ENCODE measurements at places on chromosomes 16 and 17.
A peak's percentile ranks its signal among the peaks of the same experiment; 100 is the strongest.

GRCh38 chr16:3592559-3592958, 15.4 kb upstream of the NLRC3 start:
- no peak for DNase-seq

- DNase-seq = peak; percentile 58
These were observed 128.6 kb downstream of the SHISA6 start for GRCh38 chr17:11369575-11369974.

GRCh38 chr16:61900482-61900881, 135.8 kb downstream of the CDH8 start:
- no peak for DNase-seq

DNA sequence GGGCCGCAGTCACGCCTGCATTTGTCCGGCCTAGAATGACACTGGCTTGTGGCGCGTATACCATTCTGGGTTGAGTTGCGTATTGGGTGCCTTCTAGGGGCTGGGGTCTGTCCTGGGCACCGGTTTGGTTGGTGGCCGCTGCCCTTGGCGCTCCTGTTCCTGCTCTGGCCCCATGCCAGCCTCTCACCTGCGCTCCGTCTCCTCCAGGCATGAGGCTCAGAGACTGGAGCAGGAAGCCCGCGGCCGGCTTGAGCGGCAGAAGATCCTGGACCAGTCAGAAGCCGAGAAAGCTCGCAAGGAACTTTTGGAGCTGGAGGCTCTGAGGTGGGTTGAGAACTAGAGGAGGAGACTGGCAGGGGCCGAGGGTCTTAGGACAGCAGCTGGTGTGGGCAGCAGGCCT, 17.4 kb downstream of the CDIPT start:
- no peak for DNase-seq

GRCh38 chr16:71555230-71555891, 21.5 kb downstream of the TAT start:
- DNase-seq = no peak

- DNase-seq = no peak
These were observed 2.6 kb downstream of the ACADVL start for GRCh38 chr17:7222093-7222971.

- DNase-seq = no peak
These were observed 14.3 kb upstream of the PRKAR1A start for GRCh38 chr17:68497885-68498319.

DNA sequence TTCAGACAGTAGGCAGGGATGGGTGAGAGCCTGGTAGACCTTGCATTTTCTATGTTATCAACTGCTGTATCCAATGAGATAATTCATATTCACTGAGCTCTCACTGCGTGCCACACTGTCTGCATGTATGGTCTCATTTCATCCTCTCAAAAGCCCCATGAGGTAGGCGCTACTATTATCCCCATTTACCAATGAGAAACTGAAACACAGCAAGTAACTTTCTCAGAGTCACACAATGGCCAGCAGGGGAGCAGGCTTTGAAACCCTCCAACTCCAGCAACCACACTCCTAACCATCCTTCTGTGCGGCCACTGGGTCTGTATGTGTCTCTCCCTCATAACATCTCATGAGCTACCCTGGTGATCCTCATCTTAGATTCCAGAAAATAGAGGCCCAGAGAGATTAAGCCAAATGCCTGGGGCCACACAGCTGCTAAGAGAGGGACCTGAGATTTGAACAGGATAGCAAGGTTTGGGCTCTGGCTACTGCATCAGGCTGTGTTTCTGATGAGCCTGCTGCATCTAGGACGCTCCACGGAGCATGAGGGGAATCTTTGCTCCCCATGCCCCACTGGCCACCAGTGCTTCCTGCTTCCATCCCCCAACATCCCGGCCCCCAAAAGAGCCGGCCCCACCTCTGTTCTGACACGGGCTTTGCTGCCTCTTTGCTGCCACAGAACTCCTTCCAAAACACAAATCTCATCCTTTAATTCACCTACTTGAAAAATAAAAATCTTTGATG, 3.2 kb downstream of the CCR7 start:
- no peak for DNase-seq

- peak; percentile 77 for DNase-seq
These were observed 20.8 kb upstream of the ZNF423 start for GRCh38 chr16:49876716-49877129.

DNA sequence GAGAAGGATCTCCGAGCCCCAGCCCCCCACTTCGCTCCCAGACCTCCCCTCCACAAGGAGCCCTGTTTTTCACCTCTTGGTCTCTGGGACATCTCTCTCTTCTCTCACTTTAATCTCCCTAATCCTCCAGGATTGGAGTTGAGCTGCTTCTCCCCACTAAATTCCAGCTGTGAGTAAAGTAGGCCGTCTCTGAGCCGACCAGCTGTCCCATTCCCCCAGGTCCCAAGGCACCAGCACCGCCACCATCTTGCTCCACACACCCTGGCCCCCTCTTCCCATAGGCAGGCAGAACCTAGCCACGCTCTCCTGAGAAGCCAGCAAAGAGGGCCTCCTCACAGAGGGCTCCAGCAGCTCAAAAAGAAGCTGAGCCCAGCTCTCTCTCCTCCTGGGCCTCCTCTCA, 878 bp downstream of the DLG4 start:
- no peak for DNase-seq

DNA sequence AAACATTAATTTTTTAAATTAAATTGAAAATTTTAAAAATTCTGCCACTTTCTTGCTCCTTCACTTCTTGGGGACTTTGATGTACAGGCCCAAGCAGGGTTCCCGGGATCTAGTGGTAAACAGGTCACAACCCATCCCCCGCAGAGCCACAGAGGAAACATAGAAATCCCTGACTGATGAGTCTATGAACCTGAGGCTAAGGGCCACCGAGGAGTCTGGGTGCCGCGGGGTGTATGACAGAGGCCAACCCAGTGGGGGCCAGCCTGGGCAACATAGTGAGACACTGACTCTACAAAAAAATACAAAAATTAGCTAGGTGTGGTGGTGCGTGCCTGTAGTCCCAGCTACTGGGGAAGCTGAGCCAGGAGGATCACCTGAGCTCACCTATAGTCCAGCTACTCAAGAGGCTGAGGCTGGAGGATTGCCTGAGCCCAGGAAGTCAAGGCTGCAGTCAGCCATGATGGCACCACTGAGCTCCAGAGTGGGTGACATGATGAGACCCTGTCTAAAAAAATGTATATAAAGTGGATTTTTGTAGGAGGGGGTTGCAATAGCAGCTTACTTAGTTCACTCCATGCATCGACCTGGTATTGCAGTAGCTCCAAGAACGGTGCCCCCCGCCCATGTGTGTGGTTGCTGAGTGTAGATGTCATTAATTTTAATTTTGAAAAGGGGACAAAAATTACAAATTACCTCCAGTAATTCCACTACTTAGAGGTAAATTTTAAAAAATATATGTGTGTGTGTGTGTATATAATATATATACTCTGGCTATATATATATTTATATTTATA, 9.2 kb upstream of the FLYWCH1 start:
- DNase-seq = no peak

DNA sequence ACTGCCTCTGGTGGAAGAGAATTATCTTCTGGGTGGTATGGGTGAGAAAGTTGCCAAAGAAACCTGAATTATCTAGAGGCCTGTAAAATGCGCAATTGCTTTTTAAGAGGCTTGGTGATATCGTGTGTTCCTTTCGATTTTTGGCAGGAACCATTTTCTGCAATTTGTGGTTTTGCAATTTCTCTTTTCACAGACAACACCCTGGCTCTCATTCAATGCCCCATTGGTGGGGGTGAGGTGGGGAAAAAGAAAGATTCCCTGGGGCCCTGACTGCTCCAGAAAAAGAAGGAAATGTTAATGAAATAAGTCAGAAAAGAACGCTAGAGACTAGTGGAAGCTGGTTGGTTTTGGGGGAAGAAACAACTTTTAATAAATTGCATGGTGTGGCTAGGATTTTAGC, 77.4 kb downstream of the ANKFN1 start:
- DNase-seq = no peak

- peak; percentile 74 for DNase-seq
These were observed 28.3 kb upstream of the GOSR2 start for GRCh38 chr17:46894476-46895151.

- peak; percentile 74 for DNase-seq
These were observed 10.6 kb downstream of the ATP6V0D1 start for GRCh38 chr16:67470359-67470758.

GRCh38 chr16:21943571-21943970, 9.6 kb upstream of the UQCRC2 start:
- no peak for DNase-seq

- DNase-seq = no peak
These were observed 84.1 kb downstream of the TAOK1 start for GRCh38 chr17:29474297-29474696.

DNA sequence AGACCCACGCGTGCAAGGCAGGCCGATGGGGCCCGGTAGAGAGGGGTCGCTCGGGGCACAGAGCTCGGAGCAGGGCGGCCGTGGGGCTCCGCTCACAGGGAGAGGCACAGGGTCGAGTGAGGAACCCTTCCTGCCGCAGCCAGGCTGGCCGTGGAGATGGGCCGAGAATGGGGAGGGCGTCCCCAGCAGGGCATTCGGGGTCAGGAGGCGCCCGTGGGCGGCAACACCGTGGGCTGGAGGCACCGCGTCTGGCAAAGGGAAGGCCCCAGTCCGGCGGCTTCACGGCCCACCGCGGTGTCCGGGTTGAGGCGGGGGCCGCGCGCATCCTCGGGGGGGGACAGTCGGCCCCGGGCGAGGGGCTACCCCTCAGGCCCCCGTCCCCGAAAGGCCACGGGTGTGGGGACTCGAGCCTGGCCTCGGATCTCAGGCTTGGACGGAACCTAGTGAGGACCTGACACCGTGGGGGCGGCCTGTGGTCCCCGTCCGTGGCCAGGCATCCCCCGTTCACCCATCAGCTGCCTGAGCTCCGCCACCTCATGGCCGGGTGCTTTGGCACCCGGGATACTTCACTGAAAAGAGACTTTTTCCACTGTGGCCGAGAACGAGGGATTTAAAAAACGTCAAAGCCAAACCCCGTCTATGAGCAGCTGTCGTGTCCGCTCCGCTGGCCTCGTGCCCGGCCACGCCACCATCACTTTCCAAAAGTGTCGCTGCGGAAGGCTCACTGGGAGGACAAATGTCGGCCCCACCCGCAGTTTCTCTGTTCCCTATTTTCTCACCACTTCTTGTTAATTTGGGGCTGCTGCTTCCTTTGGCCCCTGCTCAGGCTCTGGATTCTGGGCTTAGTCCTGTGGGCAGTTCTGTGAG, 73.6 kb downstream of the METRNL start:
- peak; percentile 77 for DNase-seq

DNA sequence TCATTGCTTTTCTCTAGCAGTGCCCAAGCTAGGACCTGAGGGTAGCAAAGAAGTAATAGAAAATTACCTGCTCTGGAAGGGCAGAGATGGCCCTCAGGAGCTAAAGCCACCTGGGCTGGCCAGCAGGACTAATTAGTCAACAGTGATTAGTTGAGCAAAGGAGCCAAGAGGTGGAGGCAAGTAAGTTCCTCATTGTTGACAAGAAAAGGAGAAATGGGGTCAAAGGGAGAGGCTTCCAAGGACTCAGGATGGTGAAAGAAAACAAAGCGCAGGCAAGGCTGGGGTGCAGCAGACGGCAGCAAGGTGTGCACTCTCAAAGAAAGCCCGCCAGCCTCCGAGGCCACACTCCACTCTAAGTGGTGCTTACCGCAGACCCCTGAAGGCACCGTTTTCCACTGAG, 44.6 kb downstream of the CMTM4 start:
- no peak for DNase-seq

Data from lung (tissue), 17 donors.